ENCODE measurements at places on chromosomes 11 and 22.

- ATAC-seq, result no peak
These were observed 54.9 kb downstream of the C11orf91 start for GRCh38 chr11:33645686-33646085.

- ATAC-seq, result no peak
These were observed 50.6 kb downstream of the ZBTB16 start for GRCh38 chr11:114110123-114110522.

GRCh38 chr11:41267451-41267850 is 192.0 kb downstream of the LRRC4C start:
- no peak for ATAC-seq

DNA sequence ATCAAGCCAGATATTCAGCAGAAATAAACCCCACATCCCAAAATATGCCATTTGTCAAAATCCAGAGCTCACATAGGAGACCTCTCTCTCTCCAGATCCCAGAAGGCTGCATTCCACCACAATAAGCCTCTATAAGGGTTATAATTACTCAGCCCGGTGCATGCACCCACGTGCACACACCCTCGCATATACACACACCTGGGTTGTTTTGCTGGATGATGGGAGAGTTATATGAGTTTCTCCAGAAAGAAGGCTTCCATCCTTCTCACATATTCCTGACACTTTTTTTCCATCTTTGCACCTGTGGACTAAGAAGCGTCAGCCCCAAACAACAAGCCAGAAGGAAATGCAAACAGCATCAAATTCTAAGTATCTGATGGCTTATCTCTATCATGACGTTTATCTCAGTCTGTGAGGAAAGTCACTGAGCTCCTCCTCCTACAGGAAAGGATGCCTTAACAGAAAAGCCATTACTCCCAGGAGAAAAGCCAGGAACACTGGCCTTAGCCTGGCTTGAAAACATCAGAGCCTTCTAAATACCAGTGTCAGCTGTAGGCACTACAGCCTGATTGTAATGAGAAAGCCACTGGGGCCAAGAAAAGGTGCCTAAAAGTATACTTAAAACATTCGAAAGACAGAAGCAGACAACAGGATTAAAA is 253.2 kb downstream of the LARGE1 start:
- no peak for ATAC-seq

DNA sequence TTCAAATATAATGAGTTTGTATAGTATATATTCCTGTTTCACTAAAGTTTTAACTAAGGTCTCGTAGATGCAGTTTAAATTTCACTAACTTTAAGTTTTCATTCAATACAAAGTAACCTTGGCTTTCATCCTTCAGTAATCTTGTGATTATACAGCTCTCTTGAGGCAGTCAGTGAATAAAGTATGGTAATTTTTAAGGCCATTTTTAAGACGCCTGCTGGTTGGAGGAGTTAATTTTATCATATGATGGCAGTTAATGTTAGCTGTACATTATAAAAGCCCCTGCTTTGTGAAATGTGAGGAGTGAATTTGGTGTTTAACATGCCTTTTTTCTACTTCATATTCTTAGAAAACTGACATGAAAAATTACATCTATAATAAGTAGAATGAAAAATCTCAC is 163.6 kb downstream of the TMEM135 start:
- no peak for ATAC-seq

GRCh38 chr11:63931045-63931444 is 7.8 kb upstream of the NAA40 start:
- ATAC-seq, result no peak

GRCh38 chr22:36323182-36323854 is 64.4 kb downstream of the MYH9 start:
- ATAC-seq, result peak; percentile 65

DNA sequence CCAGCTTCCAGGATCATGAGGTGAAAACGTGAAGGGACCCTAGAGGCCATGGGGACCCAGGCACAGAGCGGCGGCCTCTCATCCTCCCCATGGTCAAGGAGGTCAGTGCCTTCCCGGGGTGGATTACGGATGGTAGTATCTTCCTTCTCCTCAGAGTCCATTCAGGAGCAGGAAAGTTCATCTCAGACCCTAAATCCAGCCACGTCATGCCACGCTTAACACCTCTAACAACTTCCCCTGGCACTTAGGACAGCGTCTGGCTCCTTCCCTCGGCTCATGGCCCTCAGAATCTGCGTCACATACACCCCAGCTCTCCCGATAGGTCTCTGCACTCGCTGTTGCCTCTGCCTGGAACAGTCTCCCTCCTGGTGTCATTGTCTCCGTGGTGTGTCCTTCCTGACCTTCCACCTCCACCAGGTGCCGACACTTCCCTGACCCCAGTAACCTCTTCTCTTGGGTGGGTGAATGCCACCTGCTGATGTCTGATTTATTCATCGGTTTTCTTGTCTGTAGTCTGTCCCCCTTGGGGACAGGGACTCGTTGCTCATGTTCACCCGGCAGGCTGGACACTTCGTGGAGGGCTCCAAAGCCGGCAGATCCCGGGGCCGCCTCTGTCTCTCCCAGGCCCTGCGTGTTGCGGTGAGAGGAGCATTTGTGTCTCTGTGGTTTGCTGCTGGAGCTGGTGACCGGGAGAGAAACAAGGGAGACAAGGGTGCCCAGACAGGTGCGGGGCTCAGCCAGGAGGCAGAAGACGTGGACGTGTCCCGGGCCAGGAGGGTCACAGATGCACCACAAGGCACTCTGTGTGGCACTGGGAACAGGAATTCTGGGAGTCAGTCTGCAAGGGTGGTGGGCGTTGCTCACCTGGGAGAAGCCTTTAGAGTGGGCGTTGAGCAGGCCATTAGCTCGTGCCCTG is 1.4 kb downstream of the MYEOV start:
- no peak for ATAC-seq

DNA sequence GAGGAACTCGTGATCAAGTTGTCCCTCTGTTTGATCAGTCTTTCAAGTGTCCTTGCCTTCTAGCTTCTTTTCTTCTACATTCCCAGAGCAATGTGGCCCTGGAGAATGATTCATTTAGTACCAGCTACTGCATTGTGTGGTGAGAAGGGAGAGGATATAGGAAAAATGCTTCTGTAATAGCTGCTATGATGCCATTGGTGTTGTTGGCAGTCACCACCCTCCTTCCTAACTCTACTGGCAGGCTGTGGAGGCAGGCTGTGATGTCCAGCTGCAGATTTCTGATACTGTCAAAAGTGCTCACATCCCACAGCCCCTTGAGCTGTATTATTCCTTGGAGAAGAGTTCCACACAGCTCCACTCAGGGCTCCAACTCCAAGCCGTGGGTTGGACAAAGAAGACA is 52.8 kb downstream of the ENDOD1 start:
- ATAC-seq, result no peak

DNA sequence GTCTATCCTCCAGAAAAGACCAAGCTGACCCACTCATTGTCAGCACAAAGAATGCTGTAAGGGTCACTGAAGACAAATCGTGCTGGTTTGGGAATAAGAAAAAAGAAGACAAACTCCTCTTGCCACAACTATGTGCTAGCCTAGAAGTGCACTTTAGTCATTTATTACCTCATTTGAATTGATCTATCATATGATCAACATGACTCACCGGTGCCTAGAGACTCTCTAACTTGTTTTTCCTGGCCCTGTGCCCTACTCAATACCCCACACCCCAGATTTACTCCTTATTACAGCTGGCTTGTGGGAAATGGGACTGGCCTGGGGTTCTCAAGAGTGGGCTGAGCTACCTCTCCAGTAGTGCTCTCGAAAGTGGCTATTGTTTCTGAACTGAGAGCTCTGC is 35.9 kb upstream of the HORMAD2 start:
- ATAC-seq, result peak; percentile 63

GRCh38 chr22:44925465-44926123 is 84.2 kb downstream of the PHF21B start:
- no peak for ATAC-seq

DNA sequence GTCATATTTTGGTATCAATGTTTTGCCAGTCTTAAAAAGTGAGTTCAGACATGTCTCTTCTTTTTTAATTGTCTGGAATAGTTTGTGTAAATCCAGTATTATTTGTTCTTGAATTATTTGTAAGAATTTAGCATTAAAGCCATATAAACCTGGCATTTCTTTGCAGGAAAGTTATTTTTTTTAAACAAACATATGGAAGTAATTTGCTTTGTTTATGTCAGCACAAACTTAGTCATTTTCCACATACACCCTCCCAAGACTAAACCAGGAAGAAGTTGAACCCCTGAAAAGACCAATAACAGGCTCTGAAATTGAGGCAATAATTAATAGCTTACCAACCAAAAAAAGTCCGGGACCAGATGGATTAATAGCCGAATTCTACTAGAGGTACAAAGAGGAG is 9.1 kb upstream of the CCDC81 start:
- no peak for ATAC-seq

DNA sequence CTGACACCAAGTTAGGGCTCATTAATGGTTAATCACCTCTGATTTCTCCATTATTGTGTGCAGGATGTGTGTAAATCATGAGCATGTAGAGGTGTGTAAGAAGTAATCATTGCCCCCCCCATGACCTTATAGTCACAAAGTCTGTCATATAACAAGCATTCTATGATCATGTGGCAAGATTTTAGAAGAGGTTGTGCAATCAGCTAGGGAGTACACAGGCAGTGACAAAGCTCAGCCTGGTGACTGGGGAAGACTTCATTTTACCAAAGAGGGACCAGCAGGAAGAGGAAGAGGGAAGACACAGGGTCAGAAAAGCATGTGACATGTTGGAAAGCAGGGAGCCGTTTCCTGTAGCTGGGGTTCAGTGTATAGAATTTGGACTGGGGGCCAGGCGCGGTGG is 176.5 kb upstream of the LARGE1 start:
- no peak for ATAC-seq

GRCh38 chr11:119317592-119318239 is 786 bp upstream of the MCAM start:
- ATAC-seq, result peak; percentile 53

DNA sequence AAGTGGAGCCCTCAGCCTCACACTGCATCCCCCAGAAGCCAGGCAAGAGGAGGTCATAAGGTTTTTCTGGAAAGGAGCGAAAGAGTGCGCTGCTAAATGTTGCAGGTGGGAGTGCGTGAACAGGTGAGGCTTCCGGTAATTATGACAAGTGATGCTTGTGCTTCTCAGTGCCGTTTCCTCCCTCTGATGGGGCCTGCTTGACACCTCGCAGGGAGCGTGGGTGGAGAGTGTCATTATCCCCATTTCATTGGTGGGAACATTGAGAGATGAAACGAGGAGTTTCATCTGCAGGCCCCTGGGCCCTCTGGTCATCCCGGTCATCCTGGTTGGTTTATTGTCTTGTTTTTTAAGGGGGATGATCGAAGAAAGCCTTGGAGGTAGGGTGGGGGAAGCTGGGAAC is 57.5 kb downstream of the BCR start:
- ATAC-seq, result no peak

GRCh38 chr11:91871791-91872190 is 352.8 kb upstream of the FAT3 start:
- no peak for ATAC-seq

DNA sequence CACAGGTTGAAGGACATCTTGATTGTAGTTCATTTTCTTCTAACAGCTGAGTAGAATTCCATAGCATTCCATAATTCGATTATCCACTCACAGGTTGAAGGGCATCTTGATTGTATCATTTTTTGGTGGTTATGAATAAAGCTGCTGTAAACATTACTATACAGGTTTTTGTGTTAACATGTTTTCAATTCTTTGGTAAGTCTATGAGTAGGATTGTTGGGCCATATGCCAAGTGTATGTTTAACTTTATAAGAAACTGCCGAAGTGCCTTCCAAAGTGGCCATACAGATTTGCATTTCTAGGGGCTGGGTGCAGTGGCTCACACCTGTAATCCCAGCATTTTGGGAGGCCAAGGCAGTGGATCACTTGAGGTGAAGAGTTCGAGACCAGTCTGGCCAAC is 44.6 kb downstream of the ANKRD42 start:
- ATAC-seq, result no peak

DNA sequence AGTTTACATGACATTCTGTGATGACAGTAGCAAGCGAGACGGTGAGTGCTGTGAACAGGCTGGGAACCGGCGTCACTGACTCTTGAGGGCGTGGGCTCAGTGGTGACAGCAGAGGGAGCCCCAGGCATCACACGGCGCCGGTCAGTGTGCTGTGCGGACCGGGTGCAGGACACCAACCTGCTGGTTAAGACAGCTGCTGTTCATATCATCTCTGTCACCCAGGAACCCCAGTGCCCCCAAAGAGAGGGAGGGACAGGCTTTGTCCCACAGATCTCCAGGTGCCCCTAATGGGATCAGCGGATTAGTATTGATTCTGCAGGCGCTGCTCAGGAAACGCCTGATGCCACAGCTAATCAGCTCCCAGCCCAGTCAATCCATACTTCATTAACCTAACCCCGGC is 18.4 kb downstream of the B3GAT1 start:
- no peak for ATAC-seq

DNA sequence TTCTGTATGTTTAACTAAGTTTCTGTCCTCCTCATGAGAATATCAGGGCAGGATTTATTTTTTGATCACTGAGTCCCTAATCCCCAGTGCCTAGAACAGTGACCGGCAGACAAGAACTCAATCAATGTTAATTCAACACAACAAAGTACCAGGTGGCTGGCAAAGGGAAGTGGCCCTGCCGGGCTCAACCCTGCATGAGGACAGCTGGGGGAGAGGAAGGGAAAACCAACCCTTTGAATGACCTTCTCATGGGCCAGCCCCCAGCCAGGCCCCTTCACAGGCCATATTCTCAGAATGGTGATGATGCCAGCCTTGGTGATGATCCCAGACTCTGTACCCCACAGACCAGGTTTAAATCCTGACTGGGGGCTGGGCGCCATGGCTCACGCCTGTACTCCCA is 1.4 kb upstream of the MFNG start:
- ATAC-seq, result no peak

- no peak for ATAC-seq
These were observed 30.2 kb downstream of the HTR3B start for GRCh38 chr11:113934761-113935160.

GRCh38 chr11:5242933-5243815 is 6.5 kb downstream of the HBG1 start:
- ATAC-seq, result no peak

- ATAC-seq, result no peak
These were observed 35.4 kb downstream of the PISD start for GRCh38 chr22:31626427-31627150.

- no peak for ATAC-seq
These were observed 411 bp upstream of the EXPH5 start for GRCh38 chr11:108593923-108594434.

- peak; percentile 25 for ATAC-seq
These were observed 109.4 kb downstream of the GRIA4 start for GRCh38 chr11:105719073-105719822.

Data from esophagus mucosa (tissue), 1 donor.